Activated CD4-positive, CD25-positive, alpha-beta regulatory T cell treated with anti-CD3 and anti-CD28 coated beads, Interleukin-2, amount 50 U/mL, for 16 hours (primary cell): ENCODE measurements at places on chromosomes 4 and X.

- no peak for DNase-seq
These were observed 205.4 kb upstream of the ITM2A start for GRCh38 chrX:79572566-79572965.

- no peak for DNase-seq
These were observed 2286.1 kb upstream of the AGA start for GRCh38 chr4:179728305-179728704.

DNA sequence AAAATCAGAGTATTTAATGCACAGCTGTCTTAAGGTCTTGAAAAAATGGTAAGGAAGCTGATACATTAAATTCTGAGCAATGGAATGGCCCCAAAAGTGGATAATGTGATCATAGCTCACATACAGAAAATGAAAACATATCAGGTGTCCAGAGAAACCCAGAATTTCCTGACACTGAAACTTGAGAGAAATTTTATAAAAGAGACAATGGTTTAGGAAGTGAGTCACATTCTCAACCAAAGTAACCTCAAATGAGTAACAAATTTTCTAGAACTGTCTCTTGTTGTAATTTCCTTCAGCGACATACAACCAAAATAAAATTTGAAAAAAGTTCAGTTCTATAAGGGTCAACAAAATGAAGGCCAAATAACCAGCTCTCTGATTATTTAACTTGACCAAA lies 37.4 kb upstream of the PACRGL start:
- DNase-seq, result no peak

DNA sequence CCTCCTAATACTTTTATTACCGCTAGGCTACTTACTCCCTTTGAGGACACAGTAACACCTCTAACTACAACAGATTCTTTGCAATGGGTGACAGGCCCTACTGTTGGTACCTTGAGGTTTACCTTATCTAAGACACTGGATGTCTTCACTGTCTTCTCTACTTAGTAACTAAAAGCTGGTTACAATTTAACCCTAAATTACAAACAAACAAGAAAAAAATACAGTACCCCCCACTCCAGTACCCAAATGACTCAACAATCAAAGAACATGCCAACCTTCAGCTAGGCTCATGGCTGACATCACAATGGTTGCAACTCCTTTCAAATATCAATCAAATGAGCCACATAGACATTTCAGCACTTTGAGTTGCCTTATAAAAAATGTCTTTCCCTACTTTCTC lies 198.0 kb downstream of the GUCY2F start:
- DNase-seq, result no peak

- peak; percentile 6 for DNase-seq
These were observed 88.3 kb downstream of the ZAR1 start for GRCh38 chr4:48578132-48578968.

- DNase-seq, result no peak
These were observed 51.1 kb downstream of the DMD start for GRCh38 chrX:33160273-33160672.

- no peak for DNase-seq
These were observed 34.5 kb downstream of the NSG1 start for GRCh38 chr4:4421356-4421755.
